ENCODE measurements at places on chromosomes 2 and 18.

GRCh38 chr18:49537232-49537896 lies 24.5 kb upstream of the LIPG start:
- H3K4me1 ChIP-seq, result no peaks in the 10 kb centered on the region
- H3K27me3 ChIP-seq, result no peaks in the 10 kb centered on the region
- H3K4me3 ChIP-seq, result no peak overlapping the region
- no peaks in the 10 kb centered on the region for H3K36me3 ChIP-seq

- no peak for DNase-seq
- H3K4me3 ChIP-seq, result no peak overlapping the region
- H3K4me1 ChIP-seq, result no peaks in the 10 kb centered on the region
Observed at GRCh38 chr2:138245310-138245709, 256.3 kb upstream of the SPOPL start.

DNA sequence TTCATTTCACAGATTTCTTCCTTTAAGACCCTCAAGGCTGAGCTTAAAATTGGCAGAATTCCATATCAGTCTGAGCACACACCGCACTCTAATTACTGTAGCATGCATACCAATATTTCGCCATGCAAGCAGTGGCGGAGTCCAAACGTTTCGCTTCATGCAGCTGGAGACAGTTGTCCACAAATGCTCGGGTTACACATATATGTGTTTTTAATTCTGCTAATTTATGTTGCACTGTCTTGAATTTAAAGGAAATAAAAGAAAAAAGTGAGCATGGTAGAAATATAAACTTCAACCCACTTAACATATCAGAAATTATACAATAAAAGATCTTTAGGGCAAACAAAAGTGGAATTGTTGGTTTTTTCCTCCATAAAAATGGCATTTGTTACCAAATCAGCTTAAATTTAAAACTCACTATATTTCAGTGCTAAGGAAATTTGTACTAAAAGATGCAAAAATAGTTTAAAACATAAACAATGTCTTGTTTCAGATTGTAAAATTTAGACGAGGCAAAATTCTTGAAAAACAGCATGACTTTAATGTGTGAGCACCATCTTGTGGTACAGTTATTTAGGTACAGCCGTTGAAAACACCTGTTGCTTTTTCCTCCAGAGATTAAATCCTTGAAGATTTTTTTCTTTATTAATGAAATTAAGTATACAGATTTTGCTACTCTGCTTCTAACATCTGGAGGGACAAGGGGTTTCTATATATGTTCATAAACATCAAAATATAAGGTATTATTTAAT lies 24.1 kb upstream of the KANSL1L start:
- no peak overlapping the region for H3K27ac ChIP-seq
- H3K27me3 ChIP-seq, result no peaks in the 10 kb centered on the region
- no peak for DNase-seq
- no peaks in the 10 kb centered on the region for H3K36me3 ChIP-seq
- no peak overlapping the region for H3K4me3 ChIP-seq

DNA sequence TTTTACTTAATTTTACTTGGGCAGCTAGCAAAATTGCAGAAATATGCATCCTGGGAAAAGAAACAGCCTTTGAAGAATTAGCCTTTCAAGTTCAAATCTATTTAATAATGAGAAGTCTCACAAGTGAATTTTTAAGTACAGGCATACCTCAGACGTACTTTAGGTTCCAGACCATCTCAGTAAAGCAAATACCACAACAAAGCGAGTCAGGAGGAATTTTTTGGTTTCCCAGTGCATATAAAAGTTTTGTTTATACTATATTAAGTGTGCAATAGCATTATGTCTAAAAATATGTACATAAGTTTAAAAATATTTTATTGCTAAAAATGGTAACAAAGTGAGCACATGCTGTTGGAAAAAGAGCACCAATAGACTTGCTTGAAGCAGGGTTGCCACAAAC lies 50.8 kb upstream of the TWSG1 start:
- no peak overlapping the region for H3K27ac ChIP-seq
- H3K4me3 ChIP-seq, result no peak overlapping the region
- DNase-seq, result no peak
- H3K4me1 ChIP-seq, result no peaks in the 10 kb centered on the region

DNA sequence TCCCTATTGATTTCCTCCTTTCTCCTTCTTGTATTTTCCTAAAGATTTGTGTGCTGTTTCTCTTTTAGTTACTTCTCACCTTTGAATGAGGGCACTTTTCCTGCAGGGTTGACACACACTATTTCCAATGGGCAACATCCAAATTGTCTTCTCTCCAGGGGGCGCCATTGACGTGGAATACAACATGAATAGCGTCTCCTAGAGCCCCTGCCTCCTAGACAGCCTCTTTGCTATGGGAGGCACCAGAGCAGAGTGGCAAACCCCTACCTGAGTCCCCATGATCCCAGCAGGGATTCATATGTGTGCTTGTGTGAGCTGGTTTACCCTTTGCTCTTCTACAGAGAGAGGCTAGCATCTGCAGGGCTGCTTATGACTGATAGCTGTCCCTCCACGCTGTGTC lies 61.3 kb upstream of the ITSN2 start:
- peaks cover 7% of the 10 kb centered on the region for H3K27me3 ChIP-seq
- H3K4me3 ChIP-seq, result no peak overlapping the region
- H3K36me3 ChIP-seq, result no peaks in the 10 kb centered on the region

- no peak overlapping the region for H3K4me3 ChIP-seq
- no peaks in the 10 kb centered on the region for H3K27me3 ChIP-seq
- peaks cover 54% of the 10 kb centered on the region for H3K36me3 ChIP-seq
Observed at GRCh38 chr2:106138543-106139237, 55.4 kb downstream of the UXS1 start.

All from neuronal stem cell (in vitro differentiated cells).